ENCODE measurements at places on chromosomes 12 and 14. TPM values are rescaled to one million over a fixed set of nuclear protein-coding genes. Genes with fewer than 3 reads are reported as not detected.

GRCh38 chr12:78562368-78563205 lies 302.0 kb upstream of the SYT1 start:
- no peaks in the 10 kb centered on the region for H3K36me3 ChIP-seq
- no peak for DNase-seq

- no peak overlapping the region for H3K27ac ChIP-seq
- no peak for DNase-seq
- H3K4me3 ChIP-seq: no peak overlapping the region
Measured at GRCh38 chr12:46965137-46965536, 114.3 kb upstream of the PCED1B start.

- no peak overlapping the region for H3K4me3 ChIP-seq
- H3K27me3 ChIP-seq: no peaks in the 10 kb centered on the region
- H3K4me1 ChIP-seq: peaks cover 54% of the 10 kb centered on the region
Measured at GRCh38 chr12:12724421-12725085, 7.4 kb downstream of the CDKN1B start.

- H3K36me3 ChIP-seq: no peaks in the 10 kb centered on the region
- H3K4me3 ChIP-seq: no peak overlapping the region
- no peak overlapping the region for H3K27ac ChIP-seq
Measured at GRCh38 chr12:119258556-119258955, 76.0 kb upstream of the CCDC60 start.

DNA sequence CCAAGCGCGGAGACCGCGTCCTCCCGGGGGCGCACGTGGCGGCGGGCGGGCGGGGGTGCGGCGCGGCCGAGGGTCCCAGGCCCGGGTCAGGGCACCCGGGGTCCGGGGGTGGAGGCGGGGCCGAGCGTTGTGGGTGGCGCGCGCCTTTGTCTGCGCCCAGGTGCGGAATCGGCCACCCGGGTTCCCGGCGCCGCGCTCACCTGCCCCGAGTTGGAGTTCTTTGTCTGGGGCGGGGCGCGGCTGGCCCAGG lies 50.1 kb downstream of the LRCOL1 start:
- no peaks in the 10 kb centered on the region for H3K27me3 ChIP-seq
- no peaks in the 10 kb centered on the region for H3K36me3 ChIP-seq
- no peak overlapping the region for H3K27ac ChIP-seq
- peaks cover 24% of the 10 kb centered on the region for H3K4me1 ChIP-seq

DNA sequence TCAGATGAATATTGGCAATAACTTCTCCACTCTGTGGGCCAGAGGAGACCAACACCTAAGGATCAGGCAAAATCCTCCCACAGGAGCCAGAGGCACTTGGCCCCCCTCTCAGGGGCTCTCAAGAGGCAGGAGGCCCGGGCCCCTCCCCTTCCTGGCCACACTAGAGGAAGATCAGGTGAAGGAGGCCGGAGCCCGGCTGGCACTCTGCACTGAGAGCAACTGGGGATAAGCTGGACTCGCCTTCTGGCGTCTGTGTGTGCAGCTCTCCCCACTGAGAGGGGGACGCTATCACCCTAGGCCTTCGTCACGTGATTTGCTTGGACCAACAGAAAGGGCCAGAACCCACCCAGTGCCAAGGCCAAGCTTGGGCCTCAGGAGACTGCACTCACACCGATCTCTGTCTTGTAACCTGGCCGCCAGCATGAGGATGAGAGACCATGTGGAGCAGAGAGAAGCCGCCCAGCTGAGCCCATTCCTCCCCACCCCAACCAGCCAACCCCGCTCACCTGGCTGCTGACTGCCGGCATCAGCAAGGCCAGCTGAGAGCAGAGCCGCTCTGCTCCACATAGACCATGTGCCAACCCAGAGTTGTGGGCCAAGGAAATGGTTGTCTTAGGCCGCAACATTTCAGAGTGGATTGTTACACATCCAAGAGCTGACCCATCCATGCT lies 64.0 kb downstream of the NOC4L start:
- DNase-seq: no peak
- H3K4me3 ChIP-seq: no peak overlapping the region
- H3K36me3 ChIP-seq: no peaks in the 10 kb centered on the region

DNA sequence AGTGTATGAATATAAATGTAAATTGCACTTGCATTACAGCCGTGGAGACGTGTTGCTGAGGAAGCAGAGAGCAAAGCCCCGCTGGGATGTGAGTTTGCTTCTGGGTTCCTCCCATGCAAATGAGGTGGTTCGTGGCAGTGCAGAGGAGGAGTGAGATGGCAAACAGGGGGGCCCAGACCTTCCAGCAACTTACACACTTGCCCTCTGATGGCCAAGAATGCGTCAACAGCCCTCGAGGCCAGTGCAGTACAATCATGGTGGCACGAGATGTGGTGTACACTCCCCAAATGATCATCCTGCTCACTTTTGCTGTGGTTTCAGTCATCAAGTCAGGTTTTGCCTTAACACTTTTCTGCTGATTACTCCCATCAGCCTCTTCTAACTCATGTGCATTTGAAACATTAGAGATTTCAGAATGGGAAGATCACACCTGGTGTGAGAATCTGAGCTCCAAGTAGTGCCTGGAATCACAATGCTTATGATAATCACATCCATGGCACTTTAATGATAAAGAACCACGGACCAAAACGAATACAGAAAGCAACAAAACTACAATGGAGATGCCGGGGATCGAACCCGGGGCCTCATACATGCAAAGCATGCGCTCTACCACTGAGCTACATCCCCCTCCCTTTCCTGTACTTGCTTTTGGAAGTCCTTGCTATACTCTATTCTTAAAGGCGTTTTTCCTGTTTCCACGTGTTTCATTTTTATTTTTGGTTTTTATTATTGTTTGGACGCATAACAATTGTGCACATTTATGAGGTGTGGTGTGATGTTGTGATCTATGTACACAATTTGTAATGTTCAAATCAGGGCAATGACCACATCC lies 7.0 kb upstream of the UBC start:
- H3K36me3 ChIP-seq: no peaks in the 10 kb centered on the region
- peaks cover 63% of the 10 kb centered on the region for H3K4me1 ChIP-seq
- peak overlapping the region; percentile 98 for H3K27ac ChIP-seq
- H3K4me3 ChIP-seq: peak overlapping the region; percentile 21
- DNase-seq: peak; percentile 75

DNA sequence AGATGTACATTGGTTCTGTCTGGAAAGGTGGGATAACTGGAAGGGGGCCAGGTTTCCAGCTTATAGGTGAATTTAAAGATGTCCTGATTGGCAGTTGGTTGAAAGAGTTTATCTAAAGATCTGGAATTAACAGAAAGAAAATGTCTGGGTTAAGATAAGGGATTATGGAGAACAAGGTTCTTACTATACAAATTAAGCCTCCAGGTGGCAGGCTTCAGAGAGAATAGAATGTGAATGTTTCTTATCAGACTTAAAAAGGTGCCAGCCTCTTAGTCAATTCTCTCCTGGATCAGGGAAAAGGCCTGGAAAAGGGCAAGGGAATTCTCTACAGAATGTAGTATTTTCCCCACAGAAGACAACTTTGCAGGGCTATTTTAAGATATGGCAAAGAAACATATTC lies 53.1 kb downstream of the CNTN1 start:
- no peak overlapping the region for H3K27ac ChIP-seq
- DNase-seq: no peak
- no peak overlapping the region for H3K4me3 ChIP-seq
- H3K4me1 ChIP-seq: no peaks in the 10 kb centered on the region
- H3K27me3 ChIP-seq: no peaks in the 10 kb centered on the region

- no peak for DNase-seq
- no peak overlapping the region for H3K27ac ChIP-seq
- no peak overlapping the region for H3K4me3 ChIP-seq
- peaks cover 71% of the 10 kb centered on the region for H3K4me1 ChIP-seq
Measured at GRCh38 chr12:46244273-46244915, 24.4 kb downstream of the SLC38A1 start.

DNA sequence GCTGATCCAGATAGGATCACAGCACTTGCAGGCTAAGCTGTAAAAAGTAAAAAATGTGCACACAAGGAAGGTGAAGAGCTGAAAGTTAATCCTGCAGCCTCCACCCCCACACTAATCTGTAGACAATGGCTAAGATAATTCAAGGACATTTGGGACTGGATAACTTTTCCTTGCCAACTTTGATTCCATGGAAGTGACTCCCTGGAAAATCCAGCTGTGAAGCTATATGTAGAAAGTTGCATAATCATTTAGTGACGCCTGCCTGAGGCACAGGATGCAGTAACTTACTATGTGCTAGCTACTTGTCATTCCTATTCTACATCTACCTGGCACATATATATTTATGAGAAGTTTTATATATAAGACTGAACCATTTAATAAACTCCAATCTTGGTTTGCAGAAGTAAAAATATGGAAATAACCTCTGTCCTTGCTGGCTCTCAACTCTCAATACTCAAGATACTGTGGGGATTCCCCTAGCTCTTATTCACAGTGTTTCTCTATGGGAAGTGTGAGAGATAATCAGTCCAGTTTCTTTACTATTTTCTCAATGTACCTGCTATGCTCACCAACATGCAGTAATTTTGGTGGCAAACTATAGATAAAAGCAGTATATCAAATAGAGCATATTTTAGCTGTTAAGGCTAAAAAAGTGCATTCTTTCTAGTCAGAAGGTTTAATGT lies 14.8 kb downstream of the LDHB start:
- peaks cover 85% of the 10 kb centered on the region for H3K4me1 ChIP-seq
- H3K4me3 ChIP-seq: no peak overlapping the region
- no peak for DNase-seq
- H3K27ac ChIP-seq: no peak overlapping the region

DNA sequence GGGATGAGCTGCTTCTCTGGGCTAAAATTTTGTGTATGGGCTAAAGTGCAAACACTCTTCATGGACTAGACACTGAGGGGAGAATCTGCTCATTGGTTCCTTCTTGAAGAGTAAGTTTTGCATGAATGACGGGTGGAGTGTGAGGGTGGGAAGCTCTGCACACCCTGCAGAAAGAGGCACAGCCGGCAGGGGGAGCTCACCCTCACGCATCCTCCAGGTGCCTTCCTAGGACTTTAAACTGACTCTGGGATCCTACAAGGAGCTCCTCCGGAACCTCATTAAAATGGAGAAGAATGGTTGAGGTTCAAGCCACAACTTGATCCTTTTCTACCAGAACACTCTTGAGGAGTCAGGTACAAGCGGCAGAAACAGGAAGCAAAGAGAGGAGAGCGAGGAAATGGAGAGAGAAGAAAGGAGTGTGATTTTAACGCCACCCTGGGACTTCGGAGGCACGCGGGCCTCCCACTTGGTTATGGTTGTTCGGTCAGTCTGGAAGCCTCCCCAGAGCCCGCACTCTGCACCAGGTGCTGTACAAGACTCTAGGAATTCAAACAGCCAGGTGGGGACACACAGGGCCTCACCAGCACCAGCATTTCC lies 87.5 kb downstream of the SETD3 start:
- H3K4me1 ChIP-seq: peaks cover 5% of the 10 kb centered on the region
- no peak for DNase-seq
- no peaks in the 10 kb centered on the region for H3K27me3 ChIP-seq
- peaks cover 5% of the 10 kb centered on the region for H3K36me3 ChIP-seq
- H3K4me3 ChIP-seq: no peak overlapping the region

DNA sequence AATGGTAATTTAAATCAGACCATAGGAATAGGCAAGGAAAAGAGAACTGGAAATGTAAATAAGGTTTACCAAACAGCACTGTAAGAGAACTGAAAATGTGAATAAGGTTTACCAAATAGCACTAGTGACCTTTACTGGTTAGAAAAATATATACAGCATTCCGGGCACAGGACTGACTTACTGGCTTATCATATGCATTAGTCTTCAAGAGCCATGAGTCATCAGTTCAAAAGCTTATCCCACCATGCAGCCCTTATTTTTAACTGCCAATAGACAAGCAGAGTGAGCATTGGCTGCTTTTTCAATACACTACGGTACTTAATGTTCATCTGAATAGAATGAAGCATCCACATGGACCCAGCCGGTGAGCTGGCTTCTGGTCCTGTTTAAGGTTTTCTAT lies 13.0 kb upstream of the NELL2 start:
- no peaks in the 10 kb centered on the region for H3K36me3 ChIP-seq
- DNase-seq: no peak
- no peak overlapping the region for H3K27ac ChIP-seq

DNA sequence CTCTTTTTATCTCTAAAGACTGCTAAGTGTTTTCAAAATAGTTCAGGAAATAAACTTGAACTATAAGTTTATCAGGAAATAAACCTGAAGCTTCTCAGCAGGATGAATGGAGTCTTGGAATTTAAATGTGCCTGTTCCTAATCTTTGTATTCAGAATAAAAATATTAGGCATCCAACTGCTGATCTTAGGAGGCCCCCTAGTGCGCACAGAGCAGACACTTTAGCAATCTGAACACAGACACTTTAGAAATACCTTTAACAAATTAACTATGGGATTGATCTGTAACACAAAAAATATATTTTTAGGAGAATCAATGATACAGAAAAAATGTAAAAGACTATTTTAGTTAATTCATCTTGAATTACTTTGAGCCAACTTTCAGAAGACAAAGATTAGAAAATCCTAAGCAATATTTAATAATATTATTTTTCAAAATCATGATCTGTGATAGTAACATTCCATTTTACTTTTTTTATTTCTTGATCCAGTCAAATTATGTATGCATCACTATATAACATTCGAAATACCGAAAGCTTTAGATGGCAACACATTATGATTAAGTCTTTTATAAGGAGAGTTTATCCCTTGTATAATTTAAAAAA lies 80.9 kb downstream of the SLC41A2 start:
- H3K27me3 ChIP-seq: no peaks in the 10 kb centered on the region
- H3K36me3 ChIP-seq: no peaks in the 10 kb centered on the region
- H3K27ac ChIP-seq: no peak overlapping the region
- no peaks in the 10 kb centered on the region for H3K4me1 ChIP-seq

DNA sequence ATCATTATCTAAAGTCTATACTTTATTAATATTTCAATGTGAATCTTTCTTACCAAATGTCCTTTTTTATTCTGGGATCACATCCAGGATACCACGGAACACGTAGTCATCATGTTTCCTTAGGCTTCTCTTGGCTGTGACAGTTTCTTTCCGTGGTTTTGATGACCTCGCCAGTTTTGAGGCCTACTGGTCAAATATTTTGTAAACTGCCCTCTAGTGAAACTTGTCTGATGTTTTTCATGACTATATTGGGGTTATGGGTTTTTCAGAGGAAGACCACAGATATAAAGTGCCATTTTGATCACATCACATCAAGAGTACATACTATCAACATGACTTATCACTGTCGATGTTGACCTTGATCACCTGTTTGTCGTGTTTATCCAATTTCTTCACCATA lies 14.1 kb upstream of the SERPINA6 start:
- DNase-seq: no peak
- no peaks in the 10 kb centered on the region for H3K27me3 ChIP-seq
- no peaks in the 10 kb centered on the region for H3K36me3 ChIP-seq
- no peak overlapping the region for H3K4me3 ChIP-seq

RASSF9 gene
- not detected for total RNA-seq

UNC79 gene
- total RNA-seq: 0.06 TPM
